Endothelial cell of coronary artery (primary cell): ENCODE measurements at places on chromosomes 13 and 19. TPM values are rescaled to one million over a fixed set of nuclear protein-coding genes. Genes with fewer than 3 reads are reported as not detected.

ZNF350 gene
- total RNA-seq = 8.0 and 10.3 TPM in 2 replicates

CEACAM1 gene
- total RNA-seq = 0.38 and 0.63 TPM in 2 replicates

CYP4F22 gene
- not detected in 2 replicates for total RNA-seq

F7 gene
- total RNA-seq = not detected in 2 replicates

APOC1 gene
- 0.28 and 0.72 TPM in 2 replicates for total RNA-seq

RAB4B gene
- total RNA-seq = 5.6 and 7.7 TPM in 2 replicates

HIF3A gene
- 1.2 and 12.2 TPM in 2 replicates for total RNA-seq
